ENCODE measurements at places on chromosomes 2 and 18.
A peak's percentile ranks its signal among the peaks of the same experiment; 100 is the strongest.

GRCh38 chr2:101698014-101698843 lies 722 bp downstream of the MAP4K4 start:
- no peak for DNase-seq

DNA sequence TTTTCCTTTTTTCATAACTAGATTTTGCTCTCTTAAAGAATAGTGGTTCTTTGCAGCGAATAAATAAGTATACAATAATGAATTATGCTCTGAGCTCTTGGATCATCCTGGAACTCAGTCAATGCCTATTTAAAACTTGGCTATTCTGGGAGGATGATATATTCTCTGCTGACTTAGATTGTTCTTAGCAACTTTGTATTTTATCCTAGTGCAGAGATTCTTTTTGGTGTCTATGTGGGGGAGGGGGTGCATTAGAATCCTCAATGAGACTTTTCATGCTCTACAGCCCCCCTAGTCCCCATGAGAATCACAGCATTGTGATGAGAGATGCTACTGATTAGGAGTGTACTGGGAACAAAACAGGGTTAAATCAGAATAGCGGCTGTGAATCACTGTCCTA lies 8.8 kb upstream of the FAM98A start:
- DNase-seq, result no peak

DNA sequence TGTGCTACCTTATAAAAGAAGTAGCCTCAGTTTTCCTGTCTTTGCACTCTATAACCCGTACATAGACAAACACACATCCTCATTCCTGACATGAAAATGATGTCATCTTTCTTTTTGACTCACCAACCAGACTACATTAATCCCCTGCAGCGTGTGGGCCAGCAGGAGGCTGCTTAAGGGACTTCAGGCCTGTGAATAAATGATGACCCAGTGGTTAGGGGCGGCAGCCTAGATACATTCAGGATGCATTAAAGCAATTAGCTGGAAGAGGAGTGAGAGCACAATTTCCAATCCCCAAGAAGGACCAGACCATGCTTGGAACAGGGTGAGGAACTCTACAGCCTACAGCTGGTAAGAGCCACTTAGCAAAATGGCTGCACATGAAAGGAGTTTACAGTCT lies 57.3 kb upstream of the KLF7 start:
- no peak for DNase-seq

GRCh38 chr18:57755473-57756067 lies 47.5 kb downstream of the ATP8B1 start:
- DNase-seq, result no peak

DNA sequence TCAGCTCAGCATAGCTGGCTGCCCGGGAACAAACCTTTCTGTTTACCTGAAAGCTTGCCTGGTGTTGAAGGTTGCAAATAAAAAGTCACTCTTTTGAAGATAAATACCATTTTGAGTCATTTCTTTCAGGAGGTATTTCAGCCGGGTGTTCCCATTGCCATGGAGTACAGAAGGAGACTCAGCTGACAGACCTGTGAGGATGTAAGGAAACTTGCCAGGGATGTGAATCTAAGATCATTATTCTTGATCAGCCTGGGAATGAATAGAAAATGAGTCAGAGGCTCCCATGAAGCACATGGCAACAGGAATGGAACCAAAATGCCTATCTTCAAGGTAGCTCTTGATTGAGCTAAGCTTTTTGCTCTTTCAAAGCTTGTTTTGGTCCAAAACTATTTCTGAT lies 231.2 kb downstream of the CYRIA start:
- no peak for DNase-seq

DNA sequence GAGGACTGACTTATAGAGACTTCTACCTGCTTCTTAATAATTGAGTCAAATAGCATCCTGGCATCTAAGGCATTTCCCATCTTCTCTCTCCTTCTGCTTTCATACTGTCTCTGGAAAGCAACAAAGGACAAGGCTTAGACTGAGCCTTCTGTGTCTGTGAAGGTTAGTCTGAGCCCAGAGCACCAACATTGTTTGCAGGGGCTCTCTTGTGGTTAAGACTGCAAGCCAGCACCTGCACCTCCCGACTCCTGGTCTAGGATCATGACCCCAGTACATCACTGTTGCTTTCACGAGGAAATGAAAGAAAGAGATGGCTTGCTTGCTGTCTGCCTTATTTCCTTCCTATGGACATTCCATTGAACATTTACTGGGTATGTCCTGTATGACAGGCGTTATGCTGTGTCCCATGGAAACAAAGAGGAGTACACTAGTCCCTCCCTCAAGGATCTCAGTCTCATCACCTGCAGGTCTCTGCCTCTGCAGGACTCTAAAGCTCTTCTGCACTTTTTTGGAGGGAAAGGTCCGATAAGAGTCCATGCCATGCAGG lies 315.8 kb upstream of the EPAS1 start:
- no peak for DNase-seq

GRCh38 chr2:88123975-88124917 lies 3.6 kb downstream of the FABP1 start:
- DNase-seq, result no peak

- no peak for DNase-seq
These were observed 14.7 kb downstream of the CFLAR start for GRCh38 chr2:201130524-201131186.

GRCh38 chr2:46915281-46915810 lies at the start of gene MCFD2:
TSS of gene MCFD2 (minus strand) at chr2:46915806. CDS start at chr2:46909171, 6,635 bp downstream.
- no peak for DNase-seq

- DNase-seq, result no peak
These were observed 101.4 kb downstream of the TMEM18 start for GRCh38 chr2:575727-576236.

DNA sequence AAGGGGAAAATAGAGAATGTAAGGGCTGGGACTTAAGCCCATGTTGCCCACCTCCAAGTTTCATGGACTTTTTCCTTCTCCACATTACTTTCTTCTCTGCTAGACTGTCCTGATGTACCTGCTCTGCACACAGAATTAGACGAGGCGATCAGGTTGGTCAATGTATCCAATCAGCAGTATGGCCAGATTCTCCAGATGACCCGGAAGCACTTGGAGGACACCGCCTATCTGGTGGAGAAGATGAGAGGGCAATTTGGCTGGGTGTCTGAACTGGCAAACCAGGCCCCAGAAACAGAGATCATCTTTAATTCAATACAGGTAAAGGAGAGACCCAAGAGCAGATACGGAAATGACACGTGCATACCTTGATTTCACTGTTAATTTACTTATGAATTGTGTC lies 16.2 kb upstream of the TYMS start:
- DNase-seq, result no peak

DNA sequence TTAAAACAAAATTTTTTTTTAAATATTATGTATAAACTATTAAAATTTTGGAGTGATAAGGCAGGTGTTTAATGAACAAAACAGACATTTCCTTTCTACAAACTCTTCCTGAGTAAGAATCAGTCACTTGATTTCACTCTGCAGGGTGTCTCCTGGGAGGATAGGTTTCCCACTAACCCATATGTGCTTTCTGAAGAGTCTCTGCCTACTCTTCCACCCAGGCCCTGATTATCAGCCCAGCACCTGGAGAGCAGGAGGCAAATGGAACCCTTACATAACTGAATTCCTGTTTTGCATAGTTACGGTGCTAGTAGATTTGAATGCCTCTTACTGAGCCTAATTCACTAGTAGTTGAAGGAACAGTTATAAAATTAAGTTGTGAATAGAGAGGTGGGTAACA lies 1718.6 kb downstream of the SUCLG1 start:
- no peak for DNase-seq

DNA sequence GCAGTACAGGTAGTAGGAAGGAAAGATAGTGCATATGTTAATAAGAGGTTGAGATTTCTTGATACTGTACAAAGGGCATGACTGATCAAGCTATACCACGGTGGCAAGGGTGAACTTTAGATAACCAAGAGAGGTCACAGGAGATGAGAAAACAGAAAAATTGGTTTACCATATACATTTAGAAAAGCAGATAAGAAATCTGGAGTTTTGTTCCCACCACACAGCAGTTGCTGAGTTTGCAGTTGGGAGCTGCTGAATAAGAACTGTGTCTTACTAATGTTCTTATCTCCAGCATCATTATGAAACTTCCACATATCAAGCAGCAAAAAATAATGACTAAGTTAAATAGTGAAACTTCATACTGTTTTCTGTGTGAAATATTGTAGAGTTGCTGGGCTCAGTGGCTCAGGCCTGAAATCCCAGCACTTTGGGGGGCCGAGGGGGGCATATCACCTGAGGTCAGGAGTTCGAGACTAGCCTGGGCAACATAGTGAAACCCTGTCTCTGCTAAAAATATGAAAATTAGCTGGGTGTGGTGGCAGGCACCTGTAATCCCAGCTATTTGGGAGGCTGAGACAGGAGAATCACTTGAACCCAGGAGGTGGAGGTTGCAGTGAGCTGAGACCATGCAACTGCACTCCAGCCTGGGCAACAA lies 12.0 kb upstream of the IMPACT start:
- DNase-seq, result no peak

GRCh38 chr2:176056406-176056805 lies 27.4 kb downstream of the EVX2 start:
- DNase-seq, result no peak

DNA sequence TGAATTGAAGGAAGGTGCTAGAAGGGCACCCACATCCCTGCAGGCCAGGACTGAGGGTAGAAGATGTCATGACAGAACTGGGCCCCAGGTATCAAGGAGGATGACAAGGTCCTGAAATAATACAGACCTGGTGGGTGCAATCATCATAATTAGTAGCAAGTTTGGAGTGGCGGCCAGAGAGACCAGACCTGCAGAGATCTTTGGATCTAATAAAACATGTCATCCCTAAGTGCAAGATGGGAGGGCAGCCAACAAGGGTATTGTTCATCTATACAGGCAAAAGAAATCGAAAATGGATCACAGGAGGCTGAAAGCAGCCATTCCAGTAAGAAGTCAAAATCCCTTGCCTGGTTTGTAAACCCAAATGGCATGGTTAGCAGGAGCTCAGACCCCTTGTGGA lies 111.3 kb upstream of the BOD1L2 start:
- DNase-seq, result no peak

DNA sequence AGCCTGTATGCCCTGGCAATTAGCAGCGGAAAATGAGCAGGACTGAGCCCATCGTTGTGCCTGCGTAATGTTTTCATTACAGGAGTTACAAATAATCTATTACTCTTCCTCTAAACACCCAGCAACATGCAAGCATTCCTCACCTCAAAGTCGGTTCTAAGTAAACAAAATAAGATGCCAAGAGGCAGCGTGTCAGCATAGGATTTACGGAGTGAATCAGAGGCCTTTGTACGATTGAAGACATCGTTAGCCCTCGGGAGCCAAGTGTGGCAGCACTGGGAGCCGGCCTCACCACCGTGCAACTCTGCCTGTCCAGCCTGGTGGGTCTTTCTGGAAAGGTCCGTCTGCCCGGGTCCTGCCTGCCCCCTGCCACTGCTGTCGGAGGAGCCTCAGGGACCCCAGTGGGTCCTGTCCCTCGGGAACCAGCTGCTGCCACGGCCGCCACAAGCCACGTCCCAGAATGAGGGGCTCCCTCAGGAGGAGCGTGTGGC lies 80.1 kb upstream of the CTDP1 start:
- peak; percentile 40 for DNase-seq

DNA sequence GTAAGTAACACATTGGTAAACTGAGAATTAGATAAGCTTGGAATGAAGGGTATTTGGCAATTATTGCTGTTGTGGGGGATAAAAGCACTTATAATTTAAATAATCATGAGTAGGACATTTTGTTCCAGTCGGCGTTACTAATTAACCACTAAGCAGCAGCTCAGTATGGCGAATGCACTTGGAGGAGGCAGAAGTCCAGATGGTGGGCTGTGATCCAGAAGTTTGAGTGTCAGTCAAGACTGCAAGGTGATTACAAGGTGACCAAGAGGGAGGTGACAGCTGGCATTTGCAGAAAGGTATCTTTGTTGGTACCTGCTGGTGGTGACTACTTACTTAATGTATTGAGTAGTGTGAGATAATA lies 643.6 kb upstream of the FAM98A start:
- no peak for DNase-seq

GRCh38 chr2:69969991-69970390 lies 8.6 kb upstream of the ASPRV1 start:
- DNase-seq, result no peak

GRCh38 chr2:86319700-86320580 lies 17.5 kb downstream of the REEP1 start:
- DNase-seq, result no peak

DNA sequence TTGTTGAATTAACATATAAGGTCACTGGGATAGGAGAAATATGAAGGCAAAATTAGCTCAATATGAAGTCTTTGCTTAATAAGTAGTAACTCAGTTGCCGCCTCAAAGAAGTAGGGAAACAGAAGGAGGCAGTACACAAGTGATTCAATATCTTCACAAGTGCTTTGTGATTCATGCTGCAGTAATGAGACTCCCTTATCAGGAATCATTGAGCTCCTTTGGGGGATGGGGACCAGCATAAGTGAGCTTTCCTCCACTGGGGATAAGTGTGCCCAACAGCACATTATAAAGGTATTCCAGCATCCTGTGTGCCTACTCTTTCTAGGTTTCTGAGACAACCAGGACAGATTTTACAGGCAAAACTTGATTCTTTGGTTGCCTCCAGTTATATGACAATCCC lies 323.4 kb upstream of the UBE2E3 start:
- no peak for DNase-seq

GRCh38 chr2:8977758-8978157 lies 25.7 kb downstream of the MBOAT2 start:
- DNase-seq, result no peak

GRCh38 chr2:115083225-115083624 lies 640.8 kb downstream of the DPP10 start:
- no peak for DNase-seq

DNA sequence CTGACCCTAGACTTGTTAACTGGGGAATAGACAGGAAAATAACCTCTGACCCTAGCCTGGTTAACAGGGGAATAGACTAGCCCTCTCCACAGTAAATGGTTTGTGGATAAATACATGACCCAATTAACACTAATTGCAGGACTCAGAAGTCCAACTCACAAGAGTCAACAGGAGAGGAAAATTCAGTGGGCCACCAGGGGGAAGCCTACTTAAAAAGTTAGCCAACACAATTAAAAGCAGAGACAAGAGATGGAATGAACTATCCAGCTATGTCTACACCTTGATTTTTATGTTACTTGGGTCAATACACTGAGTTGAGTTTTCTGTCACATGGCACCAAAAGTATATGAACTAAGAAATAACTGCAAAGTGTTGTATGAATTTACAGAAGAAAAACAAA lies 158.8 kb upstream of the SLC39A10 start:
- no peak for DNase-seq

GRCh38 chr2:220980966-220981675 lies 591.0 kb downstream of the EPHA4 start:
- no peak for DNase-seq

- no peak for DNase-seq
These were observed 27.2 kb upstream of the PTPN2 start for GRCh38 chr18:12911025-12911928.
